ENCODE measurements at places on chromosomes 1 and 21.

- DNase-seq, result no peak
Observed at GRCh38 chr1:81327743-81328142, 473.0 kb upstream of the ADGRL2 start.

DNA sequence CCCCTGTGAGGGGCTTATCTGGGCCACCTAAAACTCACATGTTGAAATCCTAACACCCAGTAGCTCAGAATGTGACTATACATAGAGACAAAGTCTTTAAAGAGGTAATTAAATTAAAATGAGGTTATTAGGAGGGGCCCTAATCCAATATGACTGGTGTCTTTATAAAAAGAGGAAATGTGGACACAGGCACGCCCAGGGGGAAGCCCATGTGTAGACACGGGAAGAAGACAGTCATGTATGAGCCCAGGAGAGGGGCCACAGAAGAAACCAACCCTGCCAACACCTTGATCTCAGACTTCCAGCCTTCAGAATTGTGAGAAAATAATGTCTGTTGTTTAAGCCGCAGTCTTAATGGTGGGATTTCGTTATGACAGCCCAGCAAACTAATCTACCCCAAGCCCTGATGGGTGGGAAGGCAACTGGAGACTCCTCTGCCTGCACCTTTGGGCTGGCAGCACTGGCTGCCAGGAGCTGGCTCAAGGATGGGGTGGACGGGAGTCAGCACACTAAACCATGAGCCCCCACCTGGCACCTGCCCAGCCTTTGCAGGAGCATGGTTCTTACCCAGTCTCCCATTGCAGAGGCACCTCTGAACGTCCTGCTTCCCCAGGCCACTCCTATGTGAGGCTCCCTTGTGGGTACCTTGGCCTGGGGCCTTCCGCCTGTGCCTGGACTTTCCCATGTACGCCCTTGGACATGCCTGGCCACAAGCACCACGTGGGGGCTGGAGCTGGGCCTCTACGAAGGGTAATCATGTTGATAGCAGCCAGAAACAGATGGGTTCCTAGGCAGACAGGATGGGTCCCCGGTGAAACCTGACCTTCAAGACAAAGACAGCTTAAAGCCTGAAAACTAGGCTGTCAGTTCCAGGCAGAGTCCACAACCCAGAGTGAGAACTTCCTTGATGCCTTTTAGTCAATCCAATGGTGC is 57.1 kb upstream of the DMRTB1 start:
- DNase-seq, result no peak

DNA sequence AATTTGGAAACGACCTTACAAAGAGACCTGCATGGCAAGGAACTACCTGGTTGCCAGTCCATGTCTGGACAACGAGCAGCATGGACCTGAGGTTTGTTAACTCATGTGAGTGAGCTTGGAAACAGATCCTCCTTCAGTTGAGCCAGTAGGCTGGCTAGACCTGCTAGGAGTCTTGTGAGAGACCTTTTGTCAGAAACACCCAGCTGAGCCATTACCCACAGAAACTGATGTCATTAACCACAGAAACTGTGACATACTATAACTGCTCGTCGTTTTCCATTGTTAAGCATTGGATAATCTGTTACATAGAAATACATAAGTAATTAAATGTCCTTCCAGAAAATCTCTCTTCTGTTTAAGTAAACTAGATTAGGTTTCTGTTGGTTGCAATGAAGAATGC is 211.1 kb upstream of the C21orf91 start:
- DNase-seq, result no peak

GRCh38 chr1:209198961-209199750 is 384.4 kb upstream of the CAMK1G start:
- DNase-seq, result peak; percentile 30

- no peak for DNase-seq
Observed at GRCh38 chr21:39452970-39453342, 1.2 kb downstream of the SH3BGR start.

DNA sequence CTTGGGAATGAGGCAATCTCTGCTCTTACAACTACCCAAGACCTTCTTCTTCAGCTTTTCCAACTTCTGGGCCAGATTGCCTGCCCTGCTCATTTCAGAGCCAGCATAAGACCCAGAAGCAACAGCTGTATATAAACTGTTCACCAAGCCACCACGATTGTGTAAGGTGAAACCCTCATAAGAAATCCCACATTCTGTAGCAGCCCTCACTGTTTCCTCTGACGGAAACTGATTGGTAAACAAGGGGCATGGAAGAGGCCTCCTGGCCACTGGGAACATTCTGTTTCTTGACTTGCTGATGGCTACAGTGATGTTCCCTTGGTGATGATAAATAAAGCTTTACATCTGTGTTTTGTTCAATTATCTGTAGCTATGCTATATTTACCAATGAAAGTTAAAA is 39.7 kb upstream of the EXO1 start:
- no peak for DNase-seq

DNA sequence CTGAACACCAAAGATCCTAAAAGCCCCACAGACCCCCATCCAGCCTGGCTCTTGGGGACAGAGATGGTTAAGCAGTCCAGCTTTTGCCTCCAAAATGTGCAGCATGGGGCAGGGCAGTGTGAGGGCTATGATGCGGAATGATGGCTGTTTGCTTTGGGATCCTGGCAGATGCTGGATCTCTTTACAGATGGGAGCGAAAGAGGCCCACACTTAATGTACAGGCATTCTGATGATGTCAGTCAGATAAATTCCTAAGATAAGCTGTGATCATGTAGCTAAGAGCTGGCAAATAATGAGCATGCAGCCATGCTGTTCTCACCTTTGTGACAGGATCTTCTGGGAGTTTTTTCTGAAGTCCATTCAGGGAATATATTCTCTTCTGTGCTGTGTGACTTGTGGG is 17.6 kb upstream of the KCNQ4 start:
- no peak for DNase-seq

- DNase-seq, result peak; percentile 3
Observed at GRCh38 chr1:83593073-83593472, 405.9 kb downstream of the TTLL7 start.

- DNase-seq, result no peak
Observed at GRCh38 chr1:14590411-14591180, 7.9 kb upstream of the KAZN start.

DNA sequence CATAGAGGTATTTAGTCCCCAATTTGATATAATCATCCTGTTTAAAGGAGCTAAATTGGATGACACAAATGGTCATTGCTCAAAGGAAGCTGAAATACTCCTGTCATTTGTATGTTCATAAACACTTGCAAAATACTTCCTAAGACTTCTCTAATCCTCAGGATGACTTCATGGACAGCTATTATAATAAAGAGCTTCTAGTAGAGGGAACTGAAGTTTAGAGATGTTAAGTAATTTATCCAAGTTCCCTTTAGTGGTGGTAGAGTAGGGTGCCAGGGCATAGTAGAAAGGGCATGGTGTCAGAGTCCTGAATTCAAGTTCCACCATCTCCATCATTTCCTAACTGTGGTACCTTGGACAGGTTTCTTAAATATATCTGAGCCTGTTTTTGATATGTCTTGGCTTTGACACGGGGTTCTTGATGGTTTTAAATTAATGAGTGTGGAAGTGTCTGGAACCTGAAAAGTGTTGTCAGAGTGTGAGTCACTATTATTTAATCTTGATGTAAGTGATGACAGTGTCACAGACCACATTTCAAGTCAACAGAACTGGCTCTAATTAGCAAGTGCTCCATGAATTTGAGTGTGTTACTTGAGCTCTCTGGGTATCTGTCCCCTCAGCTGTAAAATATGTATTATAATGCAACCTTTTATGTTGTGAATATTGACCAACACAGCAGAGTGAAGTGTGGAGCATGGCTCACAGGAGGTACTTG is 12.1 kb upstream of the GBP6 start:
- no peak for DNase-seq

DNA sequence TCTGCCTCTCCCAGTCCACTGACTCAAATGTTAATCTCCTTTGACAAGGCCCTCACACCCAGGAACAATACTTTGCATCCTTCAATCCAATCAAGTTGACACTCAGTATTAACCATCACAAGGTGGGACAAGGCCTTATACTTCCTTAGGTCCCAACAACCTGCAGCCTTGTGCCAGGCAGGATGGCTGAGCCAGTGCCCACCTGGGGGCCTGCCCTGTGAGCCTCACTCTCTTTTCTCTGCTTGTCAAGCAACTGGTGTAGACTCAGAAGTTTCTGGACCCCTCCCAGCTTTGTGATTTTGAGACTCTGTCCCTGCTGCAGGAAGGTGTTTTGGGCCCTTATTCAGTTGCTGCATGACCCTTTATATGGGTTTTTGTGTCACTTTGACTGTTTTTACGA is 310.0 kb upstream of the C1orf174 start:
- DNase-seq, result no peak

Data from NCI-H69 (cell line).